ENCODE measurements at places on chromosomes 2 and 18.
A peak's percentile ranks its signal among the peaks of the same experiment; 100 is the strongest.

GRCh38 chr2:30098266-30099005 lies 48.4 kb upstream of the YPEL5 start:
- no peak for DNase-seq

GRCh38 chr2:152344579-152345195 lies 9.7 kb downstream of the FMNL2 start:
- no peak for DNase-seq

DNA sequence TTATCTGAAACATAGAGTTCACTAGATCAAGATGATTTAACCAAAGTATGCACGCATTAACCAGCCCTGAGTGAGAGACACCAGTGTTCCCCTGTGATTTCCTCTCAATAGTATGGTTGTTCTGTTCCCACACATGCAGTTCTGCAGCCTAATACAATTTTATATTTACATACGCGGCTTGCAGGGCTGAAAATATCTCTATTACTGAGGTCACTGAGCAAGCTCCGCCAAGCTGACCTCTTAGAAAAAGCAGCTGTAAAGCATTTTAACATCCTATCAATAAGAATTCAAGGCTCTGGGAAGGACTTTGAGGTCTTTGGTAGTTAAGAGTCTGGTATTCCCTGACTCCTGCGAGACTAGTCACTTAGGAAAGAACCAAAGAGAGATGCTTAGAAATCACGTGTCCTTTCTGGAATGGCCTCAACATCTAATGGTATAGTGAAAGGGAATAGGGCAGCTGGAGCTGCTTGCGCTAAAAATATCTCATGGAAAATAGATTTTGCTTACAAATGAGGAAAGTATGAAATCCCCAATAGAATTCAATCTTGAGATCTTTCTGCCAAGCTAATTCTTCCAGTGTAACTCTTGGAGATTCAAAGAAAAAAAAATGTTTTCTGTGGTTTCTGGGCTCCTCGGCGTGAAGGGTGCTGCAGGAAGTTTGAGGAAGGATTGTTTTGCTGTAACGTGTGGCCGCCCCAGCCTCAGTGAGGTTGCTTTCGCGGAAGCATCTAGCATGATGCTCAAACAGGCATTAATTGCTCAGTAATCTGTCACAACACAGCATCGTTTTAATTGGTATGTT lies 59.2 kb downstream of the DOCK10 start:
- peak; percentile 23 for DNase-seq

DNA sequence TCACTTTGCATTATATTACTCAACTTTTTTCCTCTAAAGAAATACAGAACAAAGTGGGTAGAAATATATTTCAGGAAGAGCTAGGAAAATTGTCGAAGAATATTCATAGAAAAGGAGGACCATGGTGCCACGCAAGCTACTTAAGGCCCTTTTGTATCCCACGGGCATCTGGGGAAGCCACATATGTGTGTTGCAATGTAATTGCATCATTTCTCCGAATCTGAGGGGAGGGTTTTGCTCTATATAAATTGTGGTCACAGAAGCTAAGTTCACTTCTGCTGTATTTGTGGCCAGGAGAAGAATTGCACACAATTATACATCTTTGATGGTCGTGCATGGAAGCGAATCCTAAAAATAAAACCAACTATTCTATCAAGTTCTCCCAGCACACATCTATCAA lies 360.3 kb downstream of the IRS1 start:
- DNase-seq = no peak

DNA sequence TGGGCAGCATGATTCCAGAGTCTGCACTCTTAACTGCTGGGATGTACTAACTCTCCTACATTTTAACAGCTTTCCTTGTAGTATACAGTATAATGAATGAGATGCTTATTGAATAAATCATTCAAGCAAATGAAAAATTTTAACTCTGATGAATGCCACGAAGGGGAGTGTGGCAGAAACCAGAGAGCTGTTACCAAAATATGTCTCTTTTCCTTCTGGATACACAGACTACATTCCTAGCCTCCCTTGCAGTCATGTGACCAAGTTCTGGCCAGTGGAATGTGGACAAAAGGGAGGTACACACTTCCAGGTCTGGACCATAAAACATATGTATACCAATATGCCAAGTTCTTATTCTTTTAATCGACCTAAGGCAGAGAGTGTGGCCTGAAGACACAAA lies 1.7 kb upstream of the EML4 start:
- DNase-seq = no peak

GRCh38 chr2:147639891-147640290 lies 204.9 kb upstream of the ACVR2A start:
- no peak for DNase-seq

- no peak for DNase-seq
Measured at GRCh38 chr2:232126301-232127099, 165.0 kb downstream of the DIS3L2 start.
